ENCODE measurements at places on chromosomes 4 and X.

DNA sequence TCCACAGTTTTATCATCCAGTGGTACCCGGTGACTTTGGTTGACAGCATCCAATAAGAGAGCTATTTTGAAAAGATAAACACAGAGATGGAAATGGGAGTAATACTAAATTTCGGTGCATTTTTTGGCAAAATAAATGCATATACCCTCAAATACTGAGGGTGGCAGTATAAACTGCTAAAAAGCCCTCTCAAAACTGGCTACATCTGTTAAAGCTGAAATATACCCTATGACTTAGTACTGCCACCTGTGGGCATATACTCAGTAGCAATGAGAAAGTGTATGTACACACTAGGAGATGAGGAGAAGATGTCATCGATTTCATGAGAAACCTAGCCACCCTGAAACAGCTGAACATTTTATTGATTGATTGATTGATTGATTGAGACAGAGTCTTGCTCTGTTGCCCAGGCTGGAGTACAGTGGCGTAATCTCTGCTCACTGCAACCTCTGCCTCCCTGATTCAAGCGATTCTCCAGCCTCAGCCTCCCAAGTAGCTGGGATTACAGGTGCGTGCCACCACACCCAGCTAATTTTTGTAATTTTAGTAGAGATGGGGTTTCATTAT is 12.2 kb upstream of the TMEM128 start:
- peak; percentile 86 for DNase-seq

GRCh38 chr4:5238173-5238572 is 186.9 kb downstream of the STK32B start:
- no peak for DNase-seq

DNA sequence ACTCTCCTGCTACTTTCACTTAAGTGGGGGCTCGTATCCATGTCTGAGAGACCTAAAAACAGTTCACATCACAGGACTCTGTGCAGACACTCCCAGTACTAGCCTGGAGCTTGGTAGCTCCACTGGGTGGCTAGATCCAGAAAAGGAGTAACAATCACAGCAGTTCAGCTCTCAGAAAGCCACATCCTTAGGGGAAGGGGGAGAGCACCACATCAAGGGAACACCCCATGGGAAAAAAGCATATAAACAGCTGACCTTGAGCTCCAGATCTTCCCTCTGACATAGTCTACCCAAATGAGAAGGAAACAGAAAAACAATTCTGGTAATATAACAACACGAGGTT is 175.8 kb downstream of the FAM13A start:
- no peak for DNase-seq

GRCh38 chr4:112516471-112517066 is 589 bp upstream of the NEUROG2 start:
- DNase-seq = no peak

GRCh38 chr4:180058691-180059215 is 2184.4 kb upstream of the TENM3 start:
- DNase-seq = no peak

GRCh38 chrX:9340598-9341290 is 124.1 kb upstream of the TBL1X start:
- peak; percentile 47 for DNase-seq

DNA sequence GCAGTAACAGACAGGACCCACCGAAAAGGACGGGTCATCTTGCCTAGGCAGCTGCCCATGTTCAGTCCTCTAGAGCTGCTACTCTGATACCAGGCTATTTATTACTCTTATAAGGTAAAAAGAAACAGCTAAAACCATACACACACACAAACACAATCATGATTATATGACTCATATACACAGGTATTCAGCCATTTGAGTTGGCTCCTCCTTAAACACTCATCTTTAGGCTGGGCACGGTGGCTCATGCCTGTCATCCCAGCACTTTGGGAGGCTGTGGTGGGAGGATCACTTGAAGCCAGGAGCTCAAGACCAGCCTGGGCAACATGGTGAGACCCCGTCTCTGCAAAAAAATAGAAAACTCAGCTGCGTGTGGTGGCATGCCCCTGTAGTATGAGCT is 76.6 kb downstream of the F11 start:
- DNase-seq = no peak

- no peak for DNase-seq
Measured at GRCh38 chrX:132900633-132901293, 57.7 kb downstream of the HS6ST2 start.

DNA sequence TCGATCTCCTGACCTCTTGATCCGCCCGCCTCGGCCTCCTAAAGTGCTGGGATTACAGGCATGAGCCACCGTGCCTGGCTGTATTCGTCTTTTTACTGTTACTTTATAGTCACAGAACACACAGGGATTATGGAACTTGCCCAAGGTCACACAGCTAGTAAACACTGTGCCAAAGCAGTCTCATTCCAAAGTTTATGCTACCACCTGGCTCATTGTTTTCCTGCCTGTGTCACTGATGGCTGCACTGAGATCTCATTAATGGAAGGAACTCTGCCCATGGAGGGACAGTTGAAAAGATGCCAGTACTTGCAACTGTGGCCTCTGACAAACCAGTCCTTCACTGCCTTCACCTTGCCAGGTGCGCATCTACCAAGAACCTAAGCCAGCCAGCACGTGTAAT is 517.7 kb downstream of the BCOR start:
- no peak for DNase-seq

GRCh38 chr4:150217192-150217591 is 138.9 kb downstream of the DCLK2 start:
- peak; percentile 53 for DNase-seq

GRCh38 chr4:70885174-70885573 is 17.0 kb upstream of the MOB1B start:
- DNase-seq = no peak

DNA sequence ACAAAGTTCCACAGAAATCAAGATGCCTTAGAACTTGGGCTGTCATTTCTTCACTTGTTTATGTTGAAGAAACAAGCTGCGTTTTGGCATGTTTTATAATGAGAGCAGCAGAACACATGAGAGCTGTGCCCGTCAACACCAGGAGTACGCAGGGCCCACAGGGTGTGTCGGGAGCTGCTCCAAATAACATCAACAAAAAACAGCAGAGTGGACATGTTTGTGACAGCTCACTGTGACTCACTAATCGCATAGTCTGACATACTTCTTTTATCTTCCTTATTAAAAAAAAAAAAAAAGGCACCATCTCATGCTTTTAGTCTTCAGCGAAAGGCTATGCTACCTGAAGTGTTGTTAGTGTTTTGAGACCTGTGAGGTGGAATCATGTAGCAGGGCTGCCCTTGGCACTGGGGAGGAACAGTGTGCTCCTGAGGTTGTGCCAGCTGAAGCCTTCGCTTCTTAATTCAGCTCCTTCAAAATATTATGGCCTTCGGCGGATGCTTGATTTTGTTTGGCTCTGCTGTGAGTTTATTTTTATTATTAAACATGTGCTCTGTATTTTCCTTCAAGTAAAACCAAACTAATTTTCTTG is 32.8 kb downstream of the FHDC1 start:
- DNase-seq = no peak

GRCh38 chrX:48752498-48752897 is 9.0 kb upstream of the GLOD5 start:
- DNase-seq = no peak

GRCh38 chr4:185145572-185145971 is 2.5 kb downstream of the SLC25A4 start:
- DNase-seq = no peak

GRCh38 chr4:74751247-74751646 is 43.1 kb downstream of the BTC start:
- no peak for DNase-seq

DNA sequence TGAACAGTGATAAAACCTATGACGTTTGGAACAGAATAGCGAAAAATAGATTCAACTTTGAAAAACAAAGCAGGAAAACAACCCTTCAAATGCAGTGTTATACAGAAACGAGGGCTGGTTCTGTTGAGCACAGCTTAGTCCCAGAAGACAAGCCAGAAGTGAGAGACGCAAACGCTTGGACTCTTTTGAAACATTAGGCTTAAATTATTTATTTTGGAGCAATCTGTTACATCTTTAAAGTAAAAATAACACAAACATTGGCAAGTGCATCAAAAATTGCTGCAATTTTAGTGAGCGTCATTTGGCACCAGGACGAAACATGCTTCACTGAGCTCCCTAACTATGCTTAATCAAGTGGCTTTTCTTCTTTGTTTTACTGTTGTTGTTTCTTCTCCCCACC is 63.5 kb downstream of the ENPP6 start:
- DNase-seq = no peak

DNA sequence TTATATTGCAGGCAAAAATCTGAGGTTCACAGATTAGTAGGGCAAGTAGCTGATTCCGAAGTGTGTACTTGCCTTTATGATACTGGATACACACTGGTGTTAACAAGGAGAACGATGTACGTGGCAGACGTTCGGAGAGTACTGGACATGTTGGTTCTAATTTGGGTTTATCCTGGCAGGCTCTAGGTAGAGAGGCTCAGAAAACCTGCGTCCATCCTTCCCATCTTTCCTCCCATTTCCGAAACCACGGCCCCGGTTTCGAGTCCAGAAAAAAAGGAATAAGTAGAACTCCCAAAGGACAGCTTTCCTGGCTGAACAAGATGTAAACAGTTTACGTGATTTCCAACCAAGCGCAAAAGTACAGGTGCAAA is 351 bp upstream of the SLC30A9 start:
- peak; percentile 54 for DNase-seq

- no peak for DNase-seq
Measured at GRCh38 chr4:140423106-140423505, 4.3 kb downstream of the CLGN start.

GRCh38 chr4:75696071-75696470 is 22.9 kb upstream of the G3BP2 start:
- DNase-seq = no peak

- no peak for DNase-seq
Measured at GRCh38 chr4:118037955-118038354, 3.7 kb downstream of the NDST3 start.

GRCh38 chr4:39621582-39621981 is 17.1 kb downstream of the SMIM14 start:
- DNase-seq = no peak

GRCh38 chr4:156778606-156779005 is 193.0 kb downstream of the PDGFC start:
- no peak for DNase-seq

DNA sequence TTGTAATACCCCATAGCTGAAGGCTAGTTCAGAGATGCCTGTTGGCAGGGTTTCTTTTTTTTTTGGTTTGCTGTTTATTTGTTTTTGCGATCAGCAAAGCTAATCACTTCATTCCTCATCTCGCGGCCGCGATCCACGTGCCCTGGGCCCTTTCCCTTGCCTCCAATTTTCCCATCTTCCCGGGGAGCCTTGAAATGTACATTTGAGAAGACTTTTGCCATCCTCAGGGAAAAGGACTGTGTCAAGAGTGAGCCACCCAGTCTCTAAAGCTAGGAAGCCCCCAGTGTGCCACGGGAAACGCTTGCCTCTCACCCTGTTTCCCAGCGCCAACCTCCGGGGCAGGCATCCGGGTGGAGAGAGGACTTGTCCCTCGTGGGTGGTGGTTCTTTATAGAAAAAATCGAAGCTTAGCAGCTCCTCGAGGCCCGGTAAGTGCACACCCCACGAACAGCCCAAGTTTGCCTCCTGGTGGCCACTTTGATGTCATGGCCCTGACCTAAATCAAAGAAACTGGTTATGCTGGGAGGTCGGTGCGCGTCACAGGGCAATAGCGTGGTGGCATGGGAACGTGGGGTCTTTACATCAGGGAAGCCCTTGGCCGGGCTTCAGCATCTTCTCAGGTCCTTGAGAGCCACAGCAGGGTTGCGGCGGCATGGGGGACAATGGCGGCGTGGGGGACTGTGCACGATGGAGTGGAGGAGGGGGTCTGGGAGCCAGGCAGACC is 42.0 kb downstream of the MAP7D3 start:
- peak; percentile 18 for DNase-seq

GRCh38 chr4:186104114-186104889 is at the start of gene FAM149A:
Gene FAM149A, plus strand, starts transcription at chr4:186104704.
- no peak for DNase-seq

- no peak for DNase-seq
Measured at GRCh38 chrX:96861661-96862060, 22.0 kb upstream of the RPA4 start.

GRCh38 chr4:113851816-113852215 is 90.3 kb upstream of the CAMK2D start:
- no peak for DNase-seq

GRCh38 chr4:154329268-154329868 is 162.2 kb downstream of the DCHS2 start:
- peak; percentile 80 for DNase-seq

- no peak for DNase-seq
Measured at GRCh38 chr4:52894443-52894842, 32.3 kb downstream of the RASL11B start.

DNA sequence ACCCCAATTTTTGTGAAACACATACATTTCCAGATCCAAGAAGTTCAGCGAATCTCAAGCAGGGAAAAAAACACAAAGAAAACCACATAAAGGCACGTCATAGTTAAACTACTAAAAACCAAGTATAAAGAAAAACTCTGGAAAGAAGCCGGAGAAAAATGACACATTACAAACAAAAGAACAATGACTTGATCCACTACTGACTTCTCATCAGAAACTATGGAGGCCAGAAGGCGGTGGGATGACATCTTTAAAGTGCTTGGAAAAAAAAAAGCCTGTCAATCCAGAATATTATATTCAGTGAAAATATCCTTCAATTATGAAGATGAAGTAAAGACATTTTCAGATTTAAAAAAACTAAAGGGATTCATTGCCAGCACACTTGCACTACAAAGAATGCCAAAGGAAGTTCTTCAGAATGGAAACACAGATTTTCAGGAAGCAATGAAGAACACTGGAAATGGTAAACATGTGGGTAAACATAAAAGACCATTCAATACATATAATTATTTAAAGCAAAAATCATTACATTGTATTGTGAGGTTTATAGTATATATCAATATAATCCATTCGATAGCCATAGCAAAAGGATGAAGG is 32.6 kb upstream of the PPP2R2C start:
- DNase-seq = peak; percentile 1

GRCh38 chr4:59881632-59882031 is 1318.5 kb upstream of the ADGRL3 start:
- no peak for DNase-seq

GRCh38 chr4:73098016-73098415 is 28.5 kb upstream of the COX18 start:
- DNase-seq = no peak

DNA sequence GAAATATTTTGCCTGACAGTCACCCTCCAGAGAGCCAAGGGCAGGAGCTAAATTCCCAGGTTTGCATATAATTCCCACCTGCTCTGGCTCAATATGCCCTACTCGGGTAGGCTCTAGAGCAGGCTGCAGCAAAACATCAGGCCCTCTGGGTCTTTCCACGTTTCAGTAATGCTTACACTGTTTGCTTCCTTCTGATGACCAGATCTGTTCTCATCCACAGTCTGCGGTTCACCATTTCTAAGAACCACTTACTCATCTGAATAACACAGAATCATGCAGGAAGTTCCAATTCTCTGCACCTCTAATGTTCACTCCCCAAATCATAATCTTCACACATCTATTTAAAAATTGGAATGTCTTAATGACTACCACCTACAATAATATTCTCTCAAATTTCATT is 141.4 kb downstream of the PPP3CA start:
- DNase-seq = peak; percentile 91

DNA sequence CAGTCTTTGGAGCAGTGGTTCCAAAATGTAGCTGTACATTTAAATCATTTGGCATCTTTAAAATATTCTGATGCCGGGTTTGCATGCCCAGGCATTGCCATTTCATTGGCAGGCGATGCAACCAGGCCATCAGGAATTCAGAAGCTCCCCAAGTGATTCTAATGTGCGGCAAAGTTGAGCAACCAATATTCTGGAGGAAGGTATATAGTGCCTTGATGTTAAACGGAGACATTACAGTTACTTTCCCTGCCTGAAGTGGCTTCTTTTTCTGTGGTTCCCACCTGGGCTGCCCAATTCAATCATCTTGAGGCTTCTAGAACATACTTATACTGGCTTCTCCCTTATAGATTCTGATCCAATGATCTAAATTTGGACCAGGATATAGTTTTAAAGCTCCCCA is 68.7 kb upstream of the PGM2 start:
- no peak for DNase-seq

Data from OCI-M1 (cell line).